ENCODE measurements at places on chromosomes 1 and 21. TPM values are rescaled to one million over a fixed set of nuclear protein-coding genes. Genes with fewer than 3 reads are reported as not detected.

DNA sequence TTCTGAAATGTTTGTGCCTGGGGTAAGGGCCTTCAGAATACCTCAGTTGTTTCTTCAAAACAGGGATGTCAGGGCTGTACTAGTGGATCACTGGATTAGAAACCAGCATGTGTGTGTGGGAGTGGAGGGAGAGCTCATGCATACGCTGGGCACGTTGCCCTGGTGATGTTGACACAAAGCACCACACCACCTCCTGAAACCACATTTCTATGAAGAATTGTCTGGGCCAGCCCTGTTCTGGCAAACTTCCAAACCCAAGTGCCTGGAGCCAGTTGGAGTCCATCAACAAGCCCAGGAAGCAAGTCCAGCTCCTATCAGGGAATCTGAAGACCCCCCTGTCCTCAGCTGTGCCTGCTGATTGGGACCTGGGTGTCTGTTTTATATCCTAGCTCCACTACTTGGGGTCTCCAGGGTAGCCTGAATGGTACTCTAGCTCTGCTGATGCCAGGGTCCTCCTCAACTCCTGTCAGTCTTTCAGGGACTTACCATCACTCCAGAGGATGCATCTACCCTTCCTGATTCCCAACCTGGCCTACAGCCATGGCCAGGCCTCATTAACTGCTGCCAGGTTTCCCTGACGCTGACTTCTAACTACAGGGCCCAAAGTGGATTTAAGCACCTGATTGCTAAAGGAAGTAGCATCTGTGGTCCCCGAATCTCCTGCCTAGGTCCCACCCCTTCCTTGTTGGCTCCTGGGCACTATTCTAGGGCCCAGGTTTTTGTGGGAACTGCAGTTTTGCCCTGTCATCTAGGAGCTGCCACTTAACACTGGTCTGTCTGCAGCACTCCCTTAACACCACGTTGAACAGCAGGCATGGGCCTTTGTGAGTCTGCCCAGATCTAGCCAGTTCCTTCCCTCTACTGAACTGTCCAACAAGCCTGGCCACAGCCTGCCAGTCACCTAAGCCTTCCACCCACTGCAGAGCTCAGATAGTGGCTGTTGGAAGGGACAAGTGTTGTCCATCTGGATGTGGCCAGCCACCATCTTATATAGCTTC is 45.5 kb downstream of the LPAR3 start:
- no peaks in the 10 kb centered on the region for H3K27me3 ChIP-seq
- no peak overlapping the region for H3K4me3 ChIP-seq
- peaks cover 7% of the 10 kb centered on the region for H3K4me1 ChIP-seq
- H3K36me3 ChIP-seq = no peaks in the 10 kb centered on the region
- DNase-seq = peak; percentile 80

ADCY10 gene
- total RNA-seq = 3.7 TPM

MX2 gene
- total RNA-seq = 4.2 TPM

DNA sequence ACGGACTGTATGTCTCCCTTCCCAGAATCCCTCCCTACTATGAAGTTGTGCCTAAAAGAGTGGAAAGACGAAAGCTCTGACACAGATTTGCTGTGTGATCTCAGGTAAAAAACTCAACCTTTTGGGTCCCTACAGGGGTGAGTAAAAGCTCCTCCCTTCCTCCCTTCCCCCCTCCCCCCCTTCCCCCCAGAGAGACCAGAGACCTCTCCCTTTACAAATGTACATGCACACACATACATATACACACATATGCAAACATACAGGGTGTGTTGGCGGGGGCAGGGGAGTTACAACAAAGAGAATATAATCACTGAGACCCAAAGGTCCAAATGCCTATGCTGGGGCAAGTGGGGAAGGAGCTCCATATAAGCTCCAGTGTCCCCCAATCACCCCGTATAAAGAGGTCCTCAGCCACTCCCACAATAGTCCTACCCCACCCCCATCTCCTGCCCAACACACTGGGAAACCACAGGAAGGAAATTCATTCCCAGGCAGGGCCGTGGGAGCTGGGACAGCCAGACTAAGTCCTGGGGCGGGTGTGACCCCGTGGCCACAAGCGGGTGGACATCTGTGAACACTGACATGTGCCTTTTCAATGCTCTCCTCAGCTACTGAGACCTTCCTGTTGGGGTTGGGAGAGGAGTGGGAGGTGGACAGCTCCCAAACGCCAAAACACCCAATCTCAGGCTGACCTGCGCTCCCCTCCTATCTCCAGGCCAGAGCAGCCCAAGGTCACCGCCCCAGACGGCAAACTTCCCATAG is 2.0 kb downstream of the MEF2D start:
- H3K36me3 ChIP-seq = no peaks in the 10 kb centered on the region
- peak overlapping the region; percentile 98 for H3K4me3 ChIP-seq
- peak overlapping the region; percentile 100 for H3K27ac ChIP-seq
- DNase-seq = peak; percentile 55
- H3K27me3 ChIP-seq = no peaks in the 10 kb centered on the region

GRCh38 chr1:1284221-1285101 is 4.2 kb downstream of the SCNN1D start:
- DNase-seq = no peak
- no peaks in the 10 kb centered on the region for H3K36me3 ChIP-seq
- H3K27me3 ChIP-seq = peaks cover 33% of the 10 kb centered on the region
- H3K4me1 ChIP-seq = peaks cover 8% of the 10 kb centered on the region
- no peak overlapping the region for H3K27ac ChIP-seq

- H3K27ac ChIP-seq = no peak overlapping the region
- H3K4me3 ChIP-seq = no peak overlapping the region
- H3K27me3 ChIP-seq = no peaks in the 10 kb centered on the region
- no peak for DNase-seq
- no peaks in the 10 kb centered on the region for H3K36me3 ChIP-seq
These were observed 86.8 kb downstream of the C21orf91 start for GRCh38 chr21:17732306-17732705.

Measured in transverse colon (tissue), 4 donors.